ENCODE measurements at places on chromosomes 12 and 14.

DNA sequence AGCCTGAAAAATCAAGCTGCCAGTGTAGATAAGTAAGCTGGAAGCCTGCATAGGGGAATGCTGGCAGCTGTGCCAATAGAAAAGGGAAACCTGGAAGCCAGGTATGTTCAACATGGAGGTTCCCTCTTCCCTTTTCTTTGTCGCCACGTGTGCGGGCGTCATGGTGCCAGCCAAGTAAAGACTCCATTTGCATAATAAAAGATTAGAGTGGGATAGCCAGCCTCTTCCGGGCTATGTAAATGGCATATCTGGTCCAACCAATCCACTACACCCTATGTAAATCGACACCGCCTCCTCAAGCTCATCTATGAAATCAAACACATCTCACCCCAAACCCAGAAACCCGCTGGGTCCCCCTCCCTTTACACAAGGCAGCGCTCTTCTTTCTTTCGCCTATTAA is 5.6 kb upstream of the ADGRD1 start:
- no peak for DNase-seq

GRCh38 chr12:468671-469389 is 9.1 kb downstream of the B4GALNT3 start:
- DNase-seq = no peak

GRCh38 chr12:41564816-41565215 is 376.7 kb downstream of the PDZRN4 start:
- no peak for DNase-seq

DNA sequence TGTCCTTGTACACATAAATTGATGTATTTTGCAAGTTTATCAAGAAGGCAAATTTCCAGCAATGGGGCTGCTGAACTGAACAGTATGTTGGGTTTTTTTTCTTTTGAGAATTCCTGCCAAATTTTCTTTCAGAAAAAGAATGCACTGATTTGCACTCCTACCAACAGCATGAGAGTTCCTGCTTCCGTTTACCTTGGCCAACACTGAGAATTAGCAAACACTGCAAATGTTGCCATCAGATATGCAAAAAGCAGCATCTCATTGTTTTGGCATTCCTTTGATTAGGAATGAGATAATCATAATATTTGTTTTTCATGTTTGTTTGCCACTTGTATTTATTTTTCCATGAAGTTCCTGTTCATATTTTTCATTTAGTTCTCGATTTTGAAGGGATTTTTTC is 82.4 kb downstream of the RTN1 start:
- DNase-seq = no peak

DNA sequence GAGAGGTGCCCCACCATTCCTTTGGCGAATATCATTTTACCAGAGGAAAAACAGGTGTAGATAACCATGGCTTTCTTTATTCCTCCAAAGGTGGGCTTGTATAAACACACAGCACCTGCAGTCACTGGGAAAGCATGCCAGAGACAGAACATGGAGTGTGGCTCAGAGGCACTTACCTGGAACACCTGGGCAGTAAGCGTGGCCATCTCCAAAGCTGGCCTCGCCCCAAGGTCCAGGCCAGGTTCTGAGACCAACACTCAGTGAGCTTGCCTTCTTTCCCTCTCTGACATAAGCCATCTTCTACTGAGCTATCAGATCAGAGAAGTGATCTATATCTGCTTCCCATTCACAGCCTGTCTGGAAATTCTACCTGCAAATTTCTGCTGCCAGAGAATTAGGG is 70.5 kb downstream of the NUAK1 start:
- no peak for DNase-seq

DNA sequence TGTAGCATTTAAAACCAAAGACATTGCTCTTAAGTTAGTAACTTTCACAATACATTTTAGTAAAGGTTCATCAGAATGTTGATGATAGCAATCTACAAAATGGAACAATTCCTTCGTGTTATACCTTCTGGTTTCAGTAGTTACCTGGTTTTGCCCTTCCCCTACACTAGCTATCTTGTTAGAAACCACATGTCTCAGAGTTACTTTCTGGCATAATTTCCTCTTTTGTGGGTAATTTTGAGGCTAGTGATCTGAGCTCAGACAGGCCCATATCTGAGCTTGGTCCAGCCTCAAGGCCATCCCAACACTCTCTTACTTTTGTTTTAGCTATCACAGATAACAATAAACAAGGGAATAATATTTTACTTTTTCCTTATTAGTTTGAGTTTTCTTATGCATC is 196.9 kb downstream of the KITLG start:
- DNase-seq = no peak

DNA sequence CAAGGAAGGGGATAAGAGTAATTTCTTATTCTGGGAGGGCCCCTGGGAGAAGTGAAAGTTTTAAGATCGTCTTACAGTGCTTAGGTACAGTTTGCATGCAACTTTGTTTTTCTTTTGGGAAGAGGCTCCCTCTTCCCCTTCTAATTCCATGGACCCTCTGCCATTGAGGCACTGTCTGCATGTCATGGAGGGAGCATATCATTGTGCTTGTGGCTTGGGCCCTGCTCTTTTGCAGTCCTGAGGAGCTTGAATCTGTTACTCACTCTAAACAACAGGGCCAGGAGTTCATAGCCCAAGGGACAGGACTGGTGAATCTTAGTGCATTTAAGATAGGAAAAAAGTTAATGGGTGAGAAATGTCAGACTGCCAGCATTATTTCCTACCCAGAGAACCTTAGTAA is 2.3 kb downstream of the UBE3B start:
- DNase-seq = no peak

DNA sequence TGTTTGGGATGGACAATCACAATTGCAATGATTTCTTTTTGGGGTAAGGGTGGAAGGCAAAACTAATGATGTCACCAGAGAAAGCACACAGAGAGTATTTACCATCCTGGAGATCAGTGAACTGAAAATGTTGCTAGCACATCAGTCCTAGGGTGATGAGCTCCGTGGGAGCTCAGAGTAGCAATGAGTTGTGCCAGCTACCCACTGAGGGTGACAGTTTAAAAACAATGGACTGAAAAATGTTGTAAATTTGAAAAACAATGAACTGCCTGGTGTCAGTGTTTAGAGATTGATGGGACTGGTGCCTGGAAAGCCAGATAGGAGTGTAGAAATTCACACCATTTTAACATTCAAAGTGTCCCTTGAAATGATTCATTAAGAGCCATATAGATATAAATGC is 198.5 kb downstream of the ATP23 start:
- DNase-seq = no peak

DNA sequence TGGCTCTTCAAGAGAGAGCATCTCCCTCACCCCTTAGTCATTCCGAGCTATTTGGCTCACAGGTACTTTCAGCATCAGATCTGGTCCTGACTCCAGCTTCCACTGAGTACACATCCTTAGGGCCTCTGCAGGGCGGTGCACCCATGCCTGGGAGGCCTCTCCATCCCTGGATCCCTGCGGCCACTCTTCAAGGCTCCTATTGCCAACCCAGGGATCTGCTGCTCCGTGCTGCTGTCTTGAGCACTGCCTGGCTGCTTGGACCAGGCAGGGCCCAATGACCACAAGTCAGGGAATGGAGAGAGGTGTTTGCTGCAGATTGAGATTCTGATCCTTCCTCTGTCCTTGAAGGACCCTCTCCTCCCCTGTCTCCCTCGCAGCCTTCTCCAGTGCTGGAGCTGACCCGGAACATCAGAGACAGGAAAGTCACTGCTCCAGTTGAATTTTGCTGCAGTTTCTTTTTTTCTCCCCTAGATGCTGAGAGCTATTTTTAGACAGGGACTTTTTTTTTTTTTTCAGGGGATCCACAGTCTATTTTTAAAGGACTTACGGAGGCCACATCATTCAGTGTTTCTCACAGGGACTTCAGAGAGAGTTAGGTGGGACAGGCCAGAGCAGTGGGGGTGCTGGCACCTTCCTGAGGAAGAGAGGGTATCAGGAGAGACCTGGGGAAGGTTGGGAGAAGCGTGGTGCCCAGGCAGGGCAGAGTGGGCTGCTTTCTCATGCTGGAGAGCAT is 50.1 kb upstream of the KCNA1 start:
- DNase-seq = no peak

- DNase-seq = no peak
These were observed 66.4 kb upstream of the SFSWAP start for GRCh38 chr12:131644481-131644880.

- DNase-seq = no peak
These were observed 86.8 kb downstream of the PDE3A start for GRCh38 chr12:20455001-20455706.

- no peak for DNase-seq
These were observed 153.7 kb downstream of the ZFP36L1 start for GRCh38 chr14:68639000-68639757.

GRCh38 chr12:124543052-124543589 is 24.3 kb downstream of the NCOR2 start:
- DNase-seq = no peak

- DNase-seq = no peak
These were observed 67.7 kb downstream of the EEA1 start for GRCh38 chr12:92861381-92861780.

DNA sequence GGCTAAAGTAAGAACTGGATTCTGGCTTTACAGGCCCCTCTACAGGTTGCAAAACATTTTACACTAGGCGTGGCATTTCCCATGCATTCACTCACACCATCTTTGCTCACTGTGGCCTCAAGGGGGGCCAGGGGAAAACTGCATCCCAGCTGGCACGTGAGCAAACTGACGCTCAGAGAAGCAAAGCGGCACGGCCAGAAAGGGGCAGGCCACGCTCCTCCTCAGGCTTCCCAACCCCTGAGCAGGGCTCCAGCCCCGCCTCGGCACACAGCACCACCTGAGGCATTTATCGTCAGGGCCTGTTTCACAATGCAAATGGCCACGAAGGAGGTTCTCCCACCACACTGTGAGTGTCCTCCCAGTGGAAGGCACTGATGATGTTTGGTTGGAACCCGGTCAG is 90.8 kb downstream of the BCL11B start:
- DNase-seq = no peak

DNA sequence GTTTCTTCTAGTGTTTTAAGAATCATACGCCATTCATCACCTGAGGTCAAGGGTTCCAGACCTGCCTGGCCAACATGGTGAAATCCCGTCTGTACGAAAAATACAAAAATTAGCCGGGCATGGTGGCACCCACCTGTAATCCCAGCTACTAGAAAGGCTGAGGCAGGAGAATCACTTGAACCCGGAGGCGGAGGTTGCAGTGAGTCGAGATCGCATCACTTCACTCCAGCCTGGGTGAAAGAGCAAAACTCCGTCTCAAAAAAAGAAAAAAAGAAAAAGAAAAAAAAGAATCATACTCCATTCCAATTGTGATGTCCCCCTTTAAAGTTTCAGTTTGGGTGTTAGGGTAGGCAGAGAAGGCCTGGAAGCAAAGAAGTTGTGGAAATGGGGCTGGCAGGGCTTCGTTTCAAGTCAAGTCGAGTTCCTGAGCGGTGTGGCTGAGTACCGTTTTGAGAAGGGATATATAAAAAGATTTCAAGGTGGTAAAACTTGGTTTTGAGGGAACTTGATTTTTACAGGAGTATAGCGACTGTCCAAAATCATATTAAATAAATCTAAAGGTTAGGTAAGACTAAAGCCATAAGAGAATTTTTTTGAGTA is 1.5 kb upstream of the TAOK3 start:
- DNase-seq = no peak

DNA sequence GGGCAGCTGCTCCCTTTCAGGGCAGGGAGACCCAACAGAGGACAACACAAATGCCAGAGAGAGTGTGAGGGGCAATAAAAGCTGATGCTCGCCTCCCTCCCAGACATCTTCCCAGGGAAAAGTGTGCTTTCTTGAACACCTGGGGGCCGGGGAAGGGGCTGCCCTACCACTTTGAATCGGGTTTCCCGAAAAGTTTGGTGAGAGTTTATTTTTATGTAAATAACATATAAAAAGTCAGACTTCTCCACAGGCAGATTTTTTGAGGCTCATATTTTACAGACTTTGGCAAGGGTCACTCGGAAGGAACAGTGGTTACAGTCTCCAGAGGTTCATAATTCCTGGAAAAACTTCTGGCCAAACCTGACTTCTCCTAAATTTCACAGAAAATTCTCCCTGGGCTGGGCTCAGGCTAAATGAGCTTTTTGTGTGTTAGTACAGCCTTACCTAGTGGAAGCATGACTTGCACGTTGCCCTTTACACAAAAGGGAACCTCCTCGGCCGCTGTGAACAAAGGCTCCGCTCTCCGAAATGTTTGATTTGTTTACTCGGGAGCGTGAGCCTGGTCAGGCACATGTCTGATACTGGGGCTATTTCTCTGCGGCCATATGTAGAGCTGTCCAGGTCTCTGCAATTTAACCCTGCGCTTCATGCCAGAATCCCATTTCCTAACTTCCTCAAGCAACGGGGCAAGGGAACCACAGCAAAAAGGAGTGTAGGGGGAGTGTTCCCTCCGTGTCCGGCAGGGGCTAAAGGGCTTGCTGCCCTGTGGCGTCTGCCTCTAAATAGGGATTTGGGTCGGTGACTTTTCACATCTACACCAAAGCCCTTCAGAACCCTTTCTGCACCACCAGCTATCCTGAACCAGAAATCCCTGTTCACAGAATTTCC is 3.4 kb downstream of the RTL1 start:
- DNase-seq = peak; percentile 61

DNA sequence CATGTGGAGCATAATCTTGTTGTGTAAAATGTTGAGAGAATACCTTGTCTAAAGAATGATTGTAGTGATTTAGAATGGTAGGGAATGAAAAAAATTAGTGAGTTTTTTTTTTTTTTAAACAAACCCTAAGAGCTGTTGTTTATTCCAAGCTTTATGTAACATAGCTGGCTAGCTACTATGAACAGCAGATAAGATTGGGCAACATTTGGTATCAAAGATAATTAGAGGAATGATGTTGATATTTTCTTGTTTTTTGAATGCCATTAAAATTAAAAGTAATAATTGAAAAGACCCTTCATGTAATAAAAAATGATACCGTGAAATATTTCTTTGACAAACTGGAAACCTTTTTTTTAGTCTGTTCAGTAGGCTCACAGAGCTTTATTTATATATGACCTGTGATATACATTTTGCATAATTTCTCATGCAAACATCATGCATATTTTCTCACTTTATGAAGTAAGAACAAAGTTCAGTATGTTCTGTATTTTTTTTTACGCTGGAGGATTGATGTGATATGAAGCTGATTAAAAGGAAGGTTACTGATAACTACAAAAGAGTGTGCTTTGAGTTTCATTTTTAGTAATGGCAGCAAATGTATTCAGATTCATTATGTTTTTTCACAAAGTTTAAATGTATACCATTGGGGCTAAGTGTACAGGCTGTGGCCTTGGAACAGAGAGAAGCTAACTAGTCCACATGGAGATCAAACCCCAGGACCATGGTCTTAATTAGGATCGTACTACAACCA is 8.1 kb downstream of the CPSF6 start:
- DNase-seq = no peak

GRCh38 chr14:71362282-71362681 is 455.0 kb downstream of the PCNX1 start:
- DNase-seq = no peak

GRCh38 chr14:59964251-59965007 is 44.5 kb downstream of the LRRC9 start:
- no peak for DNase-seq

- no peak for DNase-seq
These were observed 11.6 kb upstream of the FAM177A1 start for GRCh38 chr14:35034440-35034833.

All from sciatic nerve (tissue), 2 donors.